ENCODE measurements at places on chromosomes 7 and 10. TPM values are rescaled to one million over a fixed set of nuclear protein-coding genes. Genes with fewer than 3 reads are reported as not detected.

CABCOCO1 gene
- not detected for total RNA-seq

AKR1E2 gene
- 1.9 TPM for total RNA-seq

EPHB6 gene
- 0.78 TPM for total RNA-seq

ZNF467 gene
- 0.48 TPM for total RNA-seq

LIPM gene
- total RNA-seq = 0.11 TPM

TAS2R41 gene
- not detected for total RNA-seq

CDNF gene
- 0.34 TPM for total RNA-seq

C10orf62 gene
- not detected for total RNA-seq

ZNF862 gene
- total RNA-seq = 3.7 TPM

NRF1 gene
- total RNA-seq = 11.6 TPM

COL28A1 gene
- total RNA-seq = not detected

CFAP69 gene
- 0.95 TPM for total RNA-seq

HTR5A gene
- total RNA-seq = not detected

EIF5AL1 gene
- total RNA-seq = 0.31 TPM

CPN1 gene
- not detected for total RNA-seq

PRRT4 gene
- 0.28 TPM for total RNA-seq

UBTD1 gene
- total RNA-seq = 24.3 TPM

GRID2IP gene
- total RNA-seq = 0.14 TPM

DMTF1 gene
- 37.4 TPM for total RNA-seq

CLRN3 gene
- total RNA-seq = not detected

PLCE1 gene
- total RNA-seq = 0.11 TPM

CADPS2 gene
- total RNA-seq = 0.28 TPM

AKR1C2 gene
- total RNA-seq = 8.6 TPM

- no peak for DNase-seq
Measured at GRCh38 chr10:119546009-119546408, 3.5 kb upstream of the RGS10 start.

GRCh38 chr7:100433592-100434296 lies 2.6 kb downstream of the PPP1R35 start:
- DNase-seq = no peak

- DNase-seq = no peak
Measured at GRCh38 chr7:146768957-146769356, 652.4 kb downstream of the CNTNAP2 start.

- no peak for DNase-seq
Measured at GRCh38 chr10:52740913-52741675, 31.5 kb downstream of the MBL2 start.

DNA sequence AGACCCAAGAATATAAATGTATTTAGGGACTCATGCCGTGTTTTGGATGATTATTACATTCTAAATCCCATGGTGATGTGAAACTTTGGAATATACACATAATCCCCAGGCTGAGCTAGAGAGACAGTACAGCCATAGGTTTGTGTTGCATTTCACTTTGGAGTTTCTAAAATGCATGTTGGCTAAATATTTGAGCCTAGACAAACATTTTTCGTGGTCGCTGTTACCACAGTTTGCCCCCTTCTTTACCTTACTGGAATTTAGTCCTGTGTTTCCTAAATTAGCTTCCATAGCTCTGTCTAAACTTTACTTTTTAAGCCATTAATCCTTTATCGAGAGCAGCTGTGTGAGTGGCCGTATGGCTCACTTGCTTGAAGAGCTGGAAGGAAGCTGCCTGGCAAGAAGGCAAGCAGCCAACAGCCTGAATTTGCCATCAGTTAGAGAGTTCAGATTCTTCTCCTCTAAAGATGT lies 192.0 kb downstream of the BICC1 start:
- no peak for DNase-seq

DNA sequence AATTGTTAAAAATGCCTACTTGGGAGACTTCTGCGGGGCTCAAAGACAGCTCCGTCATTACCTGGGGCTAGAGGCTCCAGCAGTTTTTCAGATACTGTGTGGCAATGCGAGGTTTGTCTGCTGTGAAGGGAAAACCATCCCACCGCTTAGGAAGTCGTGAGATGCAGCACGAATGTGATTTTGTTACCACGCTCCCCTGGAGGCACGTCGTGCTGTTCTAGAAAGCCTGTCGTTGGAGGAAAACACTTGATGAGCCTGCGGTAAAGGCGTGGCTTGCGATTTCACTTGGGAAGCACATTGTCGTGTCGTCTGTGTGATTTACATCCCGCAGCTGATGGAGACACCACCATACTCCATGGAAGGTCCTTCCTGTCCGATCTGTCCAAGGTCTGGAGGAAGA lies 39.3 kb downstream of the CAMK1D start:
- DNase-seq = no peak

DNA sequence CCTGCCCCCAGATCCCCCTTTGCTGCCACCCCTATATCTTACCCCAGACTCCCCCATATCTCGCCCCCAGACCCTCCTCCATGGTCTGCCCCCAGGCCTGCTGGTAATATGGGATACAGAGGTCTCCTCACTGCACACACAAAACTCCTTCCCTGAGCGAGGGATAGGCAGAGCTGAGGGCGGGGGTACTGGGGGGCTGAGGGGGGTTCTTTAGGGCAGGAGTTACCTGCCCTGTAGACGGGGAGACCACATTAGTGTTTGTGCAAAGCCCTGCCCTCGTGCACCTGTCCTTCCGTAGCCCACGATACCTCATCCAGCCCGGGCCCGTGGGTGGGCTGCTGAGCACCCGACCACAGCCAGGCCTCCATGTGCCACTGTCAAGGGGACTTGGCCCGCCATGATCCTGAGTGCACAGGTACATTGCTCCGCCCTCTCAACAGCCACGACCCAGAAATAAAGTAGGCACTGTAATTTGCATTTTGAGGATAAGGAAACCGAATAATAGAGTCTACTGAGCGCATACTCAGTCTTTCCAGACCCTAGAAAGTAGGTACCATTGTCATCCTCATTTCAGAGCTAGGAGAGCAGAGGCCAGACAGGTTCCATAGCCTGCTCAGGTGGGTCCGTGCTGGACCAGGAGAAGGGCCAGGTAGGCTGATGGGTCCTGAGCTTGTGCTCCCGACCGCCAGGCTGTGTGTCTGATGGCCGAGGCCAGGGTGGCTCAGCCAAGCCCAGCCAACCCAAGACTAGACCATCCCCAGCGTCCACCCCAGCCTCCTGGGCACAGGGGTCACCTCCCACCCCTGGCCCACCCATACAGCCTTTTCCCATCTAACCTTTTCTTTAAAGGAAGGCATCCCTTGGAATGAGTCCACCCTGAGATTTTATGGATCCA lies 115.2 kb downstream of the LHPP start:
- DNase-seq = no peak

DNA sequence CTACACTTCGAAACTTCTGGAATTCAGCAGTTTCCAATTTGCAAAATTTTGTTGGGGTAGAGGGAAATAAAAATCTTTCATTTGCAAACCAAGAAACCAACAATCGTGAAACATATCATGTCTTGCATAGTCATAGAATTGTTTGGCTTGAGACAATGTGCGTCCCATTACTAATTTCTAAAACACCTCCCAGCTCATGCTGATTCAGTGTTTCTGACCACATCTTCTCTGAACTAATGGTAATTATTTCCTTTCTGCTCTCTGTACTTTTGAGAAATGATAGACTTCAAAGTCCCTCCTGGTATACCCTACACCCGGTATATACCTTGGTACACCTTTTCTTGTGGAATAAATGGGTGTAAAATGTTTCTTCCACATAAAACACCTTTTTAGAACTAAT lies 41.8 kb upstream of the TSPAN13 start:
- peak; percentile 57 for DNase-seq

DNA sequence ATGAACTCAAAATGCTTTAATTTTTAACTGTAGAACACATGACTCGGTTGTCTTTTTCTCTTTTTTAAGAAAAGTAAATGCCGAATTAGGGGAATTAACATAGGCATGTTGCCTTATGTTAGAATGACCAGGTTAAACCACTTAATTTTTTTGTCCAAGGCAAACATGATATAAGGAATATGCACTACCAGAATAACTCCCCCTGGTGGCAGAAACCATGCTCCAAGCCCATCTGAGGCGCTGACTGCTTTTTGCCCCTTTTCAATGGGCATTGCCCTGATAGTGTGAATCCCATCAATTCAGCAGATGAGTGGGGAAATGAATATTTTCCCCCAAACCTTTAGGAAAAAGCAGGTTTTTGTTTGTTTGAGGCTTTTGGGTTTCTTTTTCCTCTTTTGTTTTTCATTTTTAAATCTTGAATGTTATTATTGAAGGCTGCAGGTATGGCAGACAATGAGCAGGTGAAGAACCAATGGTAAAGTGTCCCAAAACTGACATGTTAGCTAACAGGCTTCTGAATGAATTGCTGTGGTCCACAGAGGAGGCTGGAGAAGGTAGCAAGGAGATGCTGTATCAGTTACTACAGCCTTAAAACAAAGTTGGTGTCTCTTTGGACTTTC lies 284.3 kb downstream of the SORCS3 start:
- DNase-seq = no peak

GRCh38 chr10:45235798-45236220 lies 79.6 kb downstream of the OR13A1 start:
- peak; percentile 6 for DNase-seq

GRCh38 chr10:24973163-24973562 lies 20.8 kb upstream of the PRTFDC1 start:
- DNase-seq = no peak

- no peak for DNase-seq
Measured at GRCh38 chr7:124412531-124412930, 353.1 kb downstream of the GPR37 start.

DNA sequence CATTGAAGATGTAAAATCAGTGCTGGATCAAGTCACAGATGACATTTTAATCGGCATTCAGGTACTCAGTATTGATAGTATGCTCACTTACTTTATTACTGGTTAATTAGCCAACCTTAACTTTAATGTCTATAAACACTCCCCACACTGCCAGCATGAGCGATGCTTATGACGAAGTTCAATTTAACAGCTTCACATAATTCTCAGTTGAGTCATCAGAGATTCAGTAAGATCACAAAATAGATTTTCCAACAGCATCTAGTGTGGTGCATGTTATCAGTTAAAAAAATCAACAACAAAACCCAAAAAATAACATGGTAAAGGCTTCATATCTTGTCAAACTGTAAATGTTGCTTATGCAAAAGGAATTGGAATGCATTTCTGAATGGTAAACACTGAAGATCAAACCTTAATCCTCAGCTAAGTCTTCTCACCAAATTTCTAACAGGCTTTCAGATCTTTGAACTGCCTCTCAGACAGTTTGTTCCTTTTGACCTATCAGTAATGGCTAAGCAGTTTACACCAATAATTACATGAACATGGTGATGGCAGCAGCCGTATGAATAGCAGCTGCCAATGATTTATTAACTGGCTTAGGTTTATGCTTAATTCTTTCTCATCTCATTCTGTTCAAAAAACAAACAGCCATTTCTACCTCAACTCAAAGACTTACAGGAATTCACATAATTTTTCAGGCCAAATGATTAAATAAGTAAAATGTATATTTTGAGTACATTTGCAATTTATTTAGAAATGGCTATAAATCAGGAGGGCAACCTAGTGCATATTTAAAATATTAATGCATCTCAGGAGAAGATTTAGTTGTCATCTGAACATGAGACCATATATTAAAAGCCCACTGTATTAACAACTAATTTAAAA lies 98.5 kb downstream of the CABCOCO1 start:
- DNase-seq = peak; percentile 77

- DNase-seq = no peak
Measured at GRCh38 chr7:112701456-112701855, 88.7 kb downstream of the TMEM168 start.

DNA sequence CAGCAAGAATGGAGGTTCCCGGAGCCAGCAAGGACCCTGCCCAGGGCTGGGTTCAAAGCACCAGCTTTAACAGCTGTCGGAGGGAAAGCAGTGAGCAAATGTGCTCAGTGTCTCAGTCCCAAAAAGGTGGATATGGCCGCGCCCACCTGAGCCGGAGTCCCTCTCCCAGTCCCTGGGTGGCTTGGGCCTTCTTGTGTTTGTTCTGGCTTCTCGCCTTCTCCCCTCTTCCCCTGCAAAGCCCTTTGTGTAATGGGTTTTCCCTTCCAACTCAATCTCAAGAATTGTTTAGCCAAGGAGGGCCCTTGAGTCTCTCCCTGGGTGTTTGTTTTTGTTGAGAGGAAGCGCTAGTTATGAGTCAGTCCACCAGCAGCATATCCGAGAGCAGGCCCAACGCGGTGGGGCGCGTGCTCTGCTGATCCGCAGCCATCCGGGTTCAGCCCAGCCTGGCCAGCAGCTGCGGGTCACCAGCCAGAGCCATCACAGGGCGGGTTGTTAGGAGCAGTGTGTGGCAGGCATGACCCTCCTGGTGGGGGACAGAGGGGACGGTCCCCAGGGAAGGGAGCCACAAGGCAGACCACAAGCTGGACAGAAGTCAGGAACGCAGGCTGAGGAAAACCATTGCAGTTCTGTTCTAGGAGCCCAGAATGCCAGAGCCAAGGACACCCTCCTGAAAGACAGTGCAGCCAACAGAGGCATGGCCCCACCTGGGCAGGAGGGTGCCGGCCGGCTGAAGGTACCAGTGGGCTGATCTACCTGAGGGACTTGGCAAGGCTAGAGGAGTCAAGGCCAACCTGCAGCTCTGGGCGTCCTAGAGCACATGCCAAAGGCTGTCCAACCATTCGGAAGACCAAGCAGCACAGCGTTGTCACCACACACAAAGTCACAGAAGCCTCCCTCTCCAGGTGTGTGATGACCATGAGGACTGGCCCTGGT lies 21.3 kb downstream of the CALML3 start:
- no peak for DNase-seq

GRCh38 chr7:36279200-36279925 lies 110.3 kb upstream of the ANLN start:
- no peak for DNase-seq

Data from foreskin keratinocyte (primary cell).